Endothelial cell of umbilical vein (primary cell): ENCODE measurements at places on chromosomes 5 and 9. TPM values are rescaled to one million over a fixed set of nuclear protein-coding genes. Genes with fewer than 3 reads are reported as not detected.

OR1N2 gene
- total RNA-seq, result not detected in 2 replicates

DNA sequence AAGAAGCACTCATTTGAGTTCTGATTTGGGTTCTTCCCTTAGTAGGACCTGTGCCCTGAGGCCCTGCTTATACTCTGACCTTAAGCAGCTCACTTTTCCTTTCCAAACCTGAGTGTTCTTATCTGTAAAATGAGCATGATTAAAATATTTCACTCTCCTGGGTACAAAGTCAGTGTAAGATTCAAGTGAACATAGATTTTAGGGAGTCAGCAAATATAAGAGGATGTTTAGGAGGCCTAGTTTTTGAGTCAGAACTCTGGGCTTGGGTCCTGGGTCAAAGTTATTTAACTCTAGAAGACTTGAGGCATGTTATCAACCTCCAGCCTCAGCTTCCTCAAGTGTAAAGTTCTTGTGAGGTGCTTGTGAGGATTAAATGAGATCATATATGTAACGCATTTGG, 8.7 kb upstream of the SPARC start:
- DNase-seq, result no peak

CENPH gene
- 16.4 and 17.1 TPM in 2 replicates for total RNA-seq

- DNase-seq, result no peak
These were observed 266.1 kb downstream of the ZSWIM6 start for GRCh38 chr5:61598126-61598525.

- no peak for DNase-seq
These were observed 1.3 kb downstream of the TENT2 start for GRCh38 chr5:79613549-79613948.

GBA2 gene
- 158 and 196 TPM in 2 replicates for total RNA-seq

GRCh38 chr9:78035383-78035993, 3.9 kb upstream of the GNAQ start:
- DNase-seq, result peak; percentile 88

NANS gene
- 72.5 and 85.1 TPM in 2 replicates for total RNA-seq

GRCh38 chr5:111960476-111961215, 203.7 kb upstream of the NREP start:
- DNase-seq, result no peak

PDE6A gene
- total RNA-seq, result not detected in 2 replicates

PCDHB16 gene
- 0.12 and 0.22 TPM in 2 replicates for total RNA-seq

IL9 gene
- total RNA-seq, result not detected in 2 replicates

DNA sequence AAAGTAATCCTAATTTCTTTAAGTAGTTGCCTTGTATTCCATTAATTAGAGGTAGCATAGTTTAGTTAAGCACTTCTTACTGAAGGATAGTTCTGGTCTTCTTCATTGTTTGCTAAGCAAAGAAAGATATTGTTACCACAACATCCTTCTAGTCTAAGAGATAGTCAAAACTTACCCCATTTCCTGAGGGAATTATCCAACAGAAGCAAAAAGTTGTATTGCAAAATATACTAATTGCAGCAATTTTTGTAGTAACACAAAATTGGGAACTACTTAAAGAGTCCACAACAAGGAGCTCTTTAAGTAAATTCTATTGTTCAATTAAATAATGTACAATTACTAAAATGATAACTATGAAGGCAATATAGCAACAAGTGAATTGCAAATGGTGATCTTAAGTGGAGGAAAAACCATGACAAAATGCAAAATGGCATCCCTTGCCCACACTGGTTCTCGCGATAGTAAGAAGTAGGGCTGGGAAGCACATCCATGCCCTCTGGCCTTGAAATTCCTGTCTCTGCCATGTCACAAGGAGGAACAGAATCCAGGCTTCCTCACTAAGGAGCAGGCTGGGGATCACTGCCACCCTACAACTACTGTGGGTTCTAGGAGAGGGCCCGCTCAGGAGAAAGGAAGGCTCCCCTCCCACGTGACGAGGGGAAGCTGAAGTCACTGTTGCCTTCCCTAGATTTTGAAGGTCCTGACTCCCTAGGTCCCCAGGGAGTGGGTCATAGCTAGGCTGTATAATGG, 23.3 kb upstream of the MEGF9 start:
- no peak for DNase-seq

ARHGEF39 gene
- total RNA-seq, result 4.6 and 6.5 TPM in 2 replicates

GRCh38 chr5:150022158-150022531, 21.6 kb downstream of the HMGXB3 start:
- peak; percentile 97 for DNase-seq

DNA sequence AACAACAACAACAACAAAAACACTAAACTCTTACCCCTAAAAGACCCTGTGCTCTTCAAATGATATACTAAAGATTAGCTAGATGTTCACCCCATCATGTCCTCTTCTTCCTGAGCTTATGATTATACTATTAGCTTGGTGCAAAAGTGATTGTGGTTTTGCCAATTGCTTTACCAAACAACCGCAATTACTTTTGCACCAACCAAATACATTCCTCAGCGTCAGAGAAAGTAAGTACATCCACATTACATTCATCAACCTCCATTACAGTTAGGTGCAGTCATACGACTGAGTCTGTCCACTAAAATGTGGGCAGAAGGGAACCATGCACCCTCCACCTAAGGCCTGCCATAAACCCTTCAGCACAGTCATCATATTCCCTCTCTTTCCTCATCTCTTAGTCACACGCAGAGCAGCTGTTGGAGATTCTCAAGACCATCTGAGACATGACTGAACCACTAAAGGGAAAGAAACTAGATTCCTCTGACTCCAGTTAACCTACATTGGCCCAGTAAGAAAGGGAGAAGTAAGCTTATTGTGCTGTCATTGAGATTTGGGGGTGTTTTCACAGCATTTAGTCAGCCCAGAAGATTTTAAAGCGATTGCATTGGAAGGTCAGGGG, 181.6 kb upstream of the TLE4 start:
- DNase-seq, result no peak

DNA sequence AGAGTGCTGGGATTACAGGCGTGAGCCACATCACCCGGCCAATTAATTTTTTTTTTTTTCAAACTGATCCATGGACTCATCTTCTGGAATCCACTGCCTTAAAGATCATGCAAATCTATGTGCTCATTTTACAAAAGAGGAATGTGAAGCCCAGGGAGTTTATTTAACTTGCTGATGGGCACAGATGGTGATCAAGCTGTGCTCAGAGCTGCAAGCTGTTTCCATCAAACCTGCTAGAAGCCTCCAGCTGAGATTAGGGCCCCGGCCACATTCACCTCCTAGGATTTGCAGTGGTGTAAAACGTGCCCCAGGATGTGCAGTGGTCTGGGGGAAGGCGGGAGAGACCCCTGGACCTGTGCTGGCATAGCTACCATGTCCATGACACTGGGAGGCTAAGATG, 56.1 kb upstream of the TUT7 start:
- DNase-seq, result no peak

DNA sequence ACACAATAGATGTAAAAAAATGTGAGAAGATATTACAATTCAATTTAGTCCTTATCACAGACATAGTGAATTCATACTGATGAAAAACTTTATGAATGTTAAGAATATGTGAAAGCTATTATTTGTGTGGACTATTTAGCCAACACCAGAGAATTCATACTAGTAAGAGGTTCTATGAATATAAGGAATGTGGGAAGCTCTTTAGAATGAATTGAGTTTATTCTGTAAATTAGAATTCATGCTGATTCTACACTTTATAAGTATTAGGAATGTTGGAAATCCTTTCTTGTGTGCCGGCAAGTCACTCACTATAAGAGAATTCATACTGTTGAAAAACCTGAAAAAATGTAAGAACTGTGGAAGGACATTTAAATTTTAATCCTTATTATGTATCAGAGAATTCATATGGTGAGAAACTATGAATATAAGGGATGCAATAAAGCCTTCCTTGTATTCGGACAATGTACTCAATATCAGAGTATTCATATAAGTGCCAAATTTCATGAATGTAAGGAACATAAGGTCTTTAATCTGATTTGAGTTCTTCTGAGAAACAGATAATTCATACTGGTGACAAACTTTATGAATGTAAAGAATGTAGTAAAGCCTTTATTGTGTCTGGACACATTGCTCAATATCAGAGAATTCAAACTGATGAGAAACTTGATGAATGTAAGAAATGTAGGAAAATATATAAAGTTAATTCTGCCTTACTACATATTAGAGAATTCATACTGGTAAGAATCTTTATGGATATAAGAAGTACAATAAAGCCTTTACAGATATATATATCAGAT, 21.6 kb upstream of the PCDHA1 start:
- DNase-seq, result peak; percentile 4

DNA sequence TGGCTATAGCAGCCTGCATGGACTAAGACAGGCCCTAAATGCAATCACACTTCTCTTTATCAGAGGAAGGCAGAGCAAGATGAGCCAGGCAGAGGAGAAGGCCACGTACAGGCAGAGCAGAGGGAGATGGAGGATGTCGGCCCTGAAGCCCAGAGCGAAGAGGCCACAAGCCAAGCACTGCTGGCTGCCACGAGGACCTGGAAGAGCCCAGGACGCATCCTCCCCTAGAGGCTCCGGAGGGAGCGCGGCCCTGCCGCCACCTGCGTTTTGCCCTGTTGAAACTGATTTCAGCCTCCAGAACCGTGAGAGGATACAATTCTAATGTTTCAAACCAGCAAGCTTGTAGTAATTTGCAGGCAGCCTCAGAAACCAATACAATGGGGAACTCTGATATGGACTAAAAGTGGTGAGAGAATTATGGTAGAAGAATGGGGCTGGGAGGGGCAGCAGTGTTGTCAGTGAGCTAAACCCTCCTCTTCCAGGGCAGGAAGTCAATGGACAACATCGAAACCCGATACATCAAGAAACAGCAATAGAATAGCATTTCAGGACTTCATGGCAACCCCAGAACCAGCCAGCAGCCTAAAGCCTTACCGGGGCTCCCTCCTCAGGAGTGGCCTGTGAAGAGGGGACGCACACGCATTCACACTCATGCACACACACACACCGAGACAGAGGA, 32.6 kb downstream of the ADAMTS2 start:
- no peak for DNase-seq

DNA sequence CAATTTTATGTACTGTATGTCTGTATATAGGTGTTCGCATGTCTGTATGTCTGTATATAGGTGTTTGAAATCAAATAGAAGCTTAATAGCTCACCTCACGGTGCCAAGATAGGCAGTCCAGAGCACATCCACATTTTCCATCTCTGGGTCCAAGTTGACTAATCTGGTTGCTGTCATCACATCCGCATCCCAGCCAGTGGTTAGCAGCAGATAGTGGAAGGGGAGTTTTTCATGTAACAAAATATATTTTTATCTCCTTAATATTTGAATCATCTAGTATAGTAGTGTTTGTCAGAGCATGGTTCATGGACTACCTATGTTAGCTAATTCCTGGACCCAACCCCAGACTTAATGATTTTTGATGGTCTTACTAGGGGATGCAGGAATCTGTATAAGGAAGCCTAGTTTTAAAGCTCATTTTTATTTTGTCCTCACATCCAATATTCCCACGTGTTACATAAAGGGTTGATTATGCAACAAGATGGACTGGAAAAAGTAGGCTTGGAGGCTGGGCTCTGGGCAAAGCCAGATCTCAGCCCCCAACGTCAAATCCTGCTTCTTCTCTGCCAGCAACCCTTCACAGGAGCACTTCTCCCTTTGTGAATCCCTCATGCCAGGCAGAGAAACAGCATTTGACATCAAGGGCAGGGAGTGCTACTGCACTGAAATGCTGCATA, 219.7 kb downstream of the ZSWIM6 start:
- no peak for DNase-seq

- DNase-seq, result no peak
These were observed 1865.3 kb upstream of the CDH9 start for GRCh38 chr5:28903643-28904042.

RNF224 gene
- not detected in 2 replicates for total RNA-seq

LHX3 gene
- not detected in 2 replicates for total RNA-seq

- DNase-seq, result no peak
These were observed 450.0 kb downstream of the CCDC171 start for GRCh38 chr9:16002816-16003215.

CCL28 gene
- total RNA-seq, result 0.95 and 1.8 TPM in 2 replicates

TEK gene
- total RNA-seq, result 38.9 and 44.1 TPM in 2 replicates

HK3 gene
- not detected in 2 replicates for total RNA-seq

DNA sequence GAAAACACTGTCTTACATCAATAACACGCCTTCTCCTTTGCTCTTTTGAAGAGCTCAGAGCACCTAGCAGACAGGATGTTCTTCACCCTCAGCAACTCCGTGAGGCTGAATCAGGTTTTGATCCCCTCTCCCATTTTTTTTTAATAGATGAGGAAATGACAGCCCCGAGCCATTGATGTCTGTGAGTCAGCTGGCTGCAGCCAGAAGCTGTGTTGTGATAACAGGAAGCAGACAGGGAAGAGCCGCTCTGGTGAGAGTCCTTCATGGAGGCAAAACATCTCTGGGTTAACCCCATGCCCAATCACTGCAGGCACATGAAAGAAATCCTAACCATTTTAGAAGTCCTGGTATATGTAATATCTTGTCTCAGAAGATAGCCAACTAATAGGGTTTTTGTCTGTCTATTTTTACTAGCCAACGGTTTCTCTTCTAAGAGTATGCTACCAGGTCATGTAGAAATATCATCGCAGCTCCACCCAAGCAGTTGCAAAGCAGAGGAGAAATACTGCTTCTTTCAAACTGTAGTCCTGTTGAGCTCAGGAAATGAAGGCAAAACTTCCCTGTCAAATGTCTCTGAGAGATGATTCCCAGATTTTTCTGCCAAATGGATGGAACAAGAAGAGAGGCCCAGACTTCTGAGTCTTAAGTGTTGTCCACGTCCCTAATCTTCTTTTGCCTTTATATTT, 568.9 kb downstream of the CCDC171 start:
- no peak for DNase-seq

- DNase-seq, result peak; percentile 24
These were observed 19.2 kb downstream of the SH3TC2 start for GRCh38 chr5:149043641-149044040.

PDGFRB gene
- 1.0 and 1.7 TPM in 2 replicates for total RNA-seq

TRIO gene
- 242 and 248 TPM in 2 replicates for total RNA-seq

GRCh38 chr5:53369681-53370080, 110.7 kb upstream of the FST start:
- DNase-seq, result no peak

DNA sequence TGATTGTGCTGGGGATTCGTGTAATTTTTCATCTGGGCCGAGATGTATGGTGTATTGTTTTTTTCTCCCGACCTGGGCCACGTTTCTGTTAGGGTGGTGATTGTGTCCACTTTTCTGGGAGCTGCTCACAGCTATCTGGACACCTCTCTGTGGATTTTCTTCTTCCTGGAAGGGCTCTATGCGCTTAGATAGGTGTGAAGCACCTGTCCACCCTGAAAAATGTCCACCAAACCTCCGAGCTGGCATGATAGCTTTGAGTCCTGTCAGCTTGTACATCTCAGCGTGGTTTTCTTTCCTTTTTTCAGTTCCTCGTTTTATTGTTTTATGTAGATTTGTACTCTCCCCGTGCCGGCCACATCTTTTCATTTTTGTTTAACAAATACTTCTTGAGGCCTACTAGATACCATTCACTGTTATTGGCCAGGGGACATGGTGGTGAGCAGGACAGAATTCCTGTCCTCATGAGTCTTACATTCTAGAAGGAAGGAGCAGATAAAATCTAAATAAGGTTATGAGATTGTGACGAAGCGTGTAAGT, 1.1 kb downstream of the UGCG start:
- peak; percentile 55 for DNase-seq
